ENCODE measurements at places on chromosomes 1 and 21.

DNA sequence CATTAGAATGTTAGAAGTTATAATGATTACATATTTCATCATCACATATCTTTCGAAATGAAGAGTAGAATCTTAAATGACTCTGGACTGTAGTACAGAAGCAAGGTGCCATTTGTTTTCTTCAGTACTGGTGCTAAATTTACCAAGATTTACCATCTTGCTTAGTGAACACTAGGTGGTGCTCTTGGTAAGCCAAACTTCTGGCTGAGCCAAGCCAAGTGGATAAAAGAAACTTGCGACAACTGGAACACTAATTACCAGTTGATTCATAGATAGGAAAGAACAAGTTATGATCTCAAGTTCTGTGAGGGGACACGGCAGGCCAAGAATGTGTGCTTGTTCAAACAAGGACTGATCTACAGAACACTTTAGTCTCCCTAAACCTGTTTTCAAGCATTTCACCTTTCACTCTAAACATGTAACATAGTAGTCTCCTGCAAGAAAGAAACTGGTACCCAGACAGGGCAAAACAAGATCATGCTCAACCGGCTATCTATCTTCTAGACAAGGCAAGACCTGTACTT, 19.8 kb downstream of the SPRTN start:
- DNase-seq: peak; percentile 60

DNA sequence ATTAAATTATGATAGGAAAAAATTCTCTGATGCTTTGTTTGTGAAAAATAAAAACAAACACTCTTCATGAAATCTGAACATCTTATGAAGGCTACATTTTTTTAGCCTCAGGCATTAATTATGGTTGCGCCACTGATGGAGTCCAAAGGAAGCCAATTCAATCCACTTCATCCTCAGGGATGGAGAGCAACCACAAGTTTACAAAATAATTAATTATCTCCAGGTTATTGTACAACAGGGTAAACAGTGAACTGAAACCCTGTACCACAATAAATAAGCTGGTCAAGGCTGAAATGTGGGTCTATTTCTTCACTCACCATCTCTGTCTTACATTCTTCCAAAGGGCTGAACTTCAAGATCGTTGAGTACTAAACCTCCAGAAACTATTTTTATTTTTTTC, 49.2 kb downstream of the MRPL39 start:
- DNase-seq: no peak

DNA sequence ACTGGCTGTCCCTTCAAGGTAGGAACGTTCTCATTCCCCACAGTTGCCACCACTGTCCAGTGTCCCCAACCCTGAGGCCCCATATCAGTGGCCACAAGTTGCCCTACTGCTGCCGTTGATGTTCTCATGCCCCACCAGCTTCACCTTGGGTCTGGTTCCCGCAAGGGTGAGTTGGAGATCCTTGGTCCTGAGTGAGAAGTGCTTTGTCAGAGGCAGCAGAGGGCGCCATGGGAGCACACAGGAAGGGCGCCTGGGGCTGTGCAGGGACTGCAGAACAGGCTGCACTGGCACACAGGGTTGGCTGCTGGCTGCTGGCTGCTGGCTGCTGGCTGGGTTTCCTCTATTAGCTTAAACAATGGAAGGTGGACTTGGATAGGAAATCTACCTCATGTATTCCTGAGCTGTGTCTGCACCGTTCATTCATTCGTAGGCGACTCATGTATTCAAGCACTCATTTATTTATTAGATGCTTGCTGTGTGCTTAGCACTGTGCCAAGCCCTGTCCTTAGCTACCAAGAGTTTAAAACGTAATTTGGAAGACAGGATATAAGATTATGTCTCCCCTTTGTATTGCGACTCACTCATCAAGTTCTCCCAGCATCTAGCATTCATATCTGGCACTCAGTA, 2.1 kb upstream of the S100A9 start:
- peak; percentile 14 for DNase-seq

DNA sequence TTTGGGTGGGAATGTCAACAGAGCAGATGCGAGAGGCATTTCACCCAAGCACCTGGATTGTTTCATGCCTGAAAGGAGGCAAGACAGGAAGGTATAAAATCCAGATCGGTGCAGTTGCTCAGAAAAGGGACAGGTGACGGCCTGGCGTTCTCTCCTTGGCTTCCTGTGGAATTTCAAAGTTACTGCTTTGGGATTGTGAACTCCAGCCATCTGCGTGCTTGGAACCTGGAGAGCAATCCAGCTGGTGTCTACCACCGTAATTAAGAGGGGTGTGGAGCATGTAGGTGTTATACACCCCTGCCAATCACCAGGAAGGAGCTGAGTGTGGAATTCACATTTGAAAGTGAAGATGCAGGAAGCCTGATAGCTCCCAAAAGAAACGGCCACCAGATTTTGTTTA, 286.1 kb downstream of the KIF26B start:
- no peak for DNase-seq

- DNase-seq: no peak
Observed at GRCh38 chr1:40984531-40984930, 5.0 kb downstream of the CTPS1 start.

- no peak for DNase-seq
Observed at GRCh38 chr1:215905493-215906115, 338.5 kb downstream of the KCTD3 start.

GRCh38 chr1:3915551-3916121, 15.6 kb upstream of the C1orf174 start:
- DNase-seq: no peak

GRCh38 chr1:35929730-35930592, 944 bp upstream of the AGO3 start:
- DNase-seq: peak; percentile 9

DNA sequence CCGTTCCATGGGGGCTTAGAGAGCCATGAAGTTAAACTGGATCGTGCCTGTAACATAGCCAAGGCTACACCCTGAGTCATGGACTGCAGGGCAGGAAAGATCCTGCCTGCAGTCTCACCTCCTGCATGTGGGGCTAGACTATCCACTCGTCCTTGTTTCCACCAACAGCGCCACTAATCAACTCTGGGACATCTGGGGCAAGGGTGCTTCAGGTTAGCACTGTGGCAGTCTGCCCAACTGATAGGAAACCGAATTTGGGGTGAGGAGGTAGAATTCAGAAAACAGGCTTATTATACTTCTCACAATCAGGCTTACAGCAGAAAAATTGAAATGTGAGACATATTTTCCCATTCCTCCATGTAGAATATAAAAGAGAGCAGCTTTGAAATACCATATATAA, 85.2 kb upstream of the ADAM30 start:
- DNase-seq: no peak

- no peak for DNase-seq
Observed at GRCh38 chr1:186897008-186897407, 68.3 kb downstream of the PLA2G4A start.

GRCh38 chr1:44835738-44836675, 7.0 kb downstream of the PTCH2 start:
- DNase-seq: peak; percentile 75

DNA sequence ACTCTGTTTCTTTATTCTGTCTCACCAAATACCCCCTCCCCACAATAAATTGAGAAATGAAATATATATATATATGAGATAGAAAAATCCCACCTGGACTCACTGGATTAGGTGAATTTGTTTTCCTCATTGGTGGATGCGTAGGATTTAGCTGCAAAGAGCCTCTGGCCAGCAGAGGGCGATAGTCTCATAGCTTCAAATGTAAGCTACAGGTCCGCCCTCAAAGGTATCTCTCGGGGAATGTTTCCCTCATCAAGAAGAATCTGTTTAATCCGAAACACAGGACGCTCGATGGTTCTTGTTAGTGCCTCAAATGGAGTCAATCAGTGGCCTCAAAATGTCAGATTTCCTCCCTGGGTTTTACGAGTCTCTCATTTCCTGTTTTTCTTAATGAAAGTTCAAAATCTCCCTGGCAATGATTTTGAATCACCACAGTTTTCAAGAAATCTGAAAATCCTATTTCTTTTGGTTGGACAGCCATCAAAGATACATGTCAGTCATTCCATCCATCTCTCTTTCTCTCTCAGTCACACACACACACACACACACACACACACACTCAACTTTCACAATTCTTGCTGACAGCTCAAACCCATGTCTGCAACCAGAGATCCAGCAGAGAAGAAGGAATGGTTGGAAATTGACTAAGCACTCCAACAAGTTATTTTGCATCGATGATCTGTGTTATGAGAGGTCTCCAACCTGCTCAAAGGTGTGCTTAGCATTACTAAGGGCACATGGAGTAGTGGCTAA, 13.9 kb upstream of the CAMK1G start:
- peak; percentile 85 for DNase-seq

- no peak for DNase-seq
Observed at GRCh38 chr1:220176540-220176939, 82.6 kb downstream of the IARS2 start.

DNA sequence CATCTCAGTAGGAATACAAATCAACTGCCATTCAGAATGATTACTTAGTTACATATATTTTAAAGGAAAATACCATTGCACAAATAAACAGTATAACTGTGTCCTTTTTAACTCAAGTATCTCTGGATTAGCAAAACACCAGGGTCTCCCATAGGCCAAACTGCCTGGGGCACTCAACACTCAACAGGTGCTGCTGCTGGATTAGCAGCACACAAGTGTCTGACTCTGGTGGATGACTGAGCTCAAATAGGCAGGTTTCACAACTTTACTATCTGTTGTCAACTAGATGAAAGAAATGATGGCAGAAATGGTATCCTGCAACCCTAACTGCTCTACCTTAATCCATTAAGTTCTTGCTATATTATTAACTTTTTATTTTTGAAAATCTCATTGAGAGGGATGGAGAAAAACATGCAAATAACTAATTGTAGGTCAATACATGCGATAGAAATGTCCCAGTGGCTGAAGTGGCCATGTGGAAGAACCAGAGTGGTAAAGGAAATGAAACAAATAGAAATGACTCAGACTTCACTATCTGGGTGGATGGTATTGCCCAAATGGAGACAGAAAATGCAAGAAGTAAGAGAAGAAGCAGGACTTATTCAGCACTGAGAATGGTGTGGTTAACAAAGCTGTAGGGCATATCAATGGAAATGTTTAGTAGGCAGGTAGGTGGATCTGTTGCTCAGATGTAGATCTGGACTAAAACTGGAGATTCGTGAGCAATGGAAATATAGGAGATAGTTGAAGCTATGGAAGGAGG, 90.8 kb upstream of the CCDC190 start:
- DNase-seq: no peak

DNA sequence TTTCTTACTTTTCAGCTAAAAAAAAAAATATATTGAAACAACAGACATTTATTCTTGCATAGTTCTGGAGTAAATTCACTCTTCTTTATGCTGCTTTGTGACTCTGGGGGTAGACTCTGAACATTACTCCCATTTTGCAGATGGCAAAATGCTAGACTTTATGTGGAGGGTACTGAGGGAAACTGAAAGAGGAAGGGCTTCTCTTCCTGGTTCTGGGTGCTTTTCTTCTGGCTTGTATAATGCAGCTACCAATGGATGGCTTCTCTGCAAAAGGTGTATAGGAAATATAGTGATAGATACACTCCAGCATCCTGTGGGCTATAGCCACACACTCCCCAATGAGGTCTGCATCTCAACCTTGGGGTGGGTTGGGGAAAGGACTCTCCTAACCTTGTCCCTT, 19.7 kb upstream of the ZBTB40 start:
- DNase-seq: no peak

DNA sequence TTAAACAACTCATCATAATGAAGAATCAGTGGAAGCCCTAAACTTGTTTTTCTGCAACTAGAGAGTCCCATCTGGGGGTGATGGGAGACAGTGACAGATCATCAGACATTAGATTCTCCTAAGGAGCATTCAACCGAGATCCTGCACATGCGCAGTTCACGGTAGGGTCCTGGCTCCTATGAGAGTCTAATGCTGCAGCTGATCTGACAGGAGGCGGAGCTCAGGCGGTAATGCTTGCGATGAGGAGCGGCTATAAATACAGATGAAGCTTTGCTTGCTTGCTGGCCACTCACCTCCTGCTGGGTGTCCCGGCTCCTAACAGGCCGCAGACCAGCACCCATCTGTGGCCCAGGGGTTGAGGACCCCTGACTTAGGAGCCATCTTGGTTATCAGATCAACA, 247.2 kb downstream of the FMN2 start:
- no peak for DNase-seq

- DNase-seq: no peak
Observed at GRCh38 chr1:67342076-67342890, 34.6 kb downstream of the IL12RB2 start.

- no peak for DNase-seq
Observed at GRCh38 chr1:83637009-83637408, 361.9 kb downstream of the TTLL7 start.

- no peak for DNase-seq
Observed at GRCh38 chr1:10326251-10326650, 72.6 kb upstream of the PGD start.

GRCh38 chr1:158951956-158952355, 20.6 kb downstream of the PYHIN1 start:
- no peak for DNase-seq

GRCh38 chr1:241918879-241919278, 38.7 kb upstream of the BECN2 start:
- no peak for DNase-seq

DNA sequence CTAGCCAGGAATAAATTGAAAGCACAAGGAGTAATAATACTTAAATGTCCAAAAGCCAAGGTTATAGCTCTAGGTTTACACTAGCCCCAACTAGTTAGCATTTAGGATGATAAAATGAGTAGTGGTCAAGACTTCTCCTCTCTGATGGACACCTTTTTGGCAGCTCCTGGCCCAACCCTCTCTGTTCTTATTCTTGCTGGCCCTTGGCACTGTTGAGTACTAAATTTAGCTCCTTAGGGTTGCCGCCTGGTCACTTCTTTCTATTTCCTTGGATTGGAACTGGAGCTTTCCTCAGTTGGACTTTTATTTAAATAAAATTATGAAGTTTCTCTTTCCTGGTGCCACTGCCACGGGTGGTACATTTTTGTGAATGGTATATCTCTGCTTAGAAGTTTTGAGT, 28.3 kb downstream of the ARID1A start:
- no peak for DNase-seq

- DNase-seq: no peak
Observed at GRCh38 chr1:192967211-192967877, 91.8 kb downstream of the UCHL5 start.

DNA sequence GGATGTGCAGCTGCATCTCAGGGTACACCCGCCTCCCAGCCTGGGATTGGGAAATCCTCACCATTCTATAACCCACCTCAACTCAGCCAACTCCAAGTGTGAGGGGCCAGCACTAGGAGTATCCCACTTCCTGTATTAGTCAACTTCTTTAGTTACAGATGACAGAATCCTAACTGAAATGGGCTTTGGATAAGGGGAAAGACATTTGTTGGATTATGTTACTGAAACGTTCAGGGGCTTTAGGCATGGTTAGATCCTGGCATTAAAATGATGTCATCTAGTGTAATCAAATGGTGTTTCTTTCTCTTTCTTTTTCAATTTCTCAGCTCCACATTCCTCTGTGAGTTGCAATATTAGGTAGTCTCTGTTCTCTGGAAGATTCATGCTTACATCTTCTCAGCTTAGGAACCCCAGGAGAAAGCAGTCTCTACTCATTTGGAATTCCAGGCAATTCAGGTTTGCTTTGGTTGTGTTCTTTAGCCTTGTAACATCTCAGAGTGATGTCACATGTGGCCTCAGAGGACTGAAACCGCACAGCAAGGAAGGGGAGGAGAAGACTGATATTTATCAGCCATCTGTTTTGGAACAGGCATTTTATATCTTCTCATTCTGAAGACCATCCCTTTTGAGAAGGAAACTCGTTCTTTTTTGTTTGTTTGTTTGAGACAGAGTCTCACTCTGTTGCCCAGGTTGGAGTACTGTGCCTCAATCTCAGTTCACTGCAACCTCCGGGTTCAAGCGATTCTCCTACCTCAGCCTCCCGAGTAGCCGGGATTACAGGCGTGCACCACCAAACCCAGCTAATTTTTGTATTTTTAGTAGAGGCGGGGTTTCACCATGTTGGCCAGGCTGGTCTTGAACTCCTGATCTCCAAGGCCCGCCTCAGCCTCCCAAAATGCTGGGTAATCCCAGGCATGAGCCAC, 18.9 kb upstream of the TMEM54 start:
- no peak for DNase-seq

Measured in NCI-H1436 (cell line).